ENCODE measurements at places on chromosomes 13 and 19.

DNA sequence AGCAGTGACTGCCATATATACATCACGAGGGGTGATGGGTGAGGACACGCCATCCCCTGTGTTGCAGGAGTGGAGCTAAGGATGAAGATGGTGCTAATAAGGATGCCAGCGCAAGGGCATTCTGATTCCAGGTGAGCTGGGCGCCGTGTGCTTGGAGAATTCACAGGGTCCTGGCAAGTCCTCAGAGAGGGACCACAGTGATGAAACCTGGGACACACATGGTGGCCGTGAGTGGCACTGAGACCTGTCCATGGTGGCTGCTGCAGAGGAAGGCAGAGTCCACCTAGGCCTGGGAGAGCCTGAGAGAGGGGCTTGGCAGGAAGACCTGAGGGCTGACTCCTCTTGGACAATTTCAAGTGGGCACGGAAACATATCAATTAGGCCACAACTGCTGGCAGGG lies 65.2 kb downstream of the RFX2 start:
- no peak for DNase-seq

DNA sequence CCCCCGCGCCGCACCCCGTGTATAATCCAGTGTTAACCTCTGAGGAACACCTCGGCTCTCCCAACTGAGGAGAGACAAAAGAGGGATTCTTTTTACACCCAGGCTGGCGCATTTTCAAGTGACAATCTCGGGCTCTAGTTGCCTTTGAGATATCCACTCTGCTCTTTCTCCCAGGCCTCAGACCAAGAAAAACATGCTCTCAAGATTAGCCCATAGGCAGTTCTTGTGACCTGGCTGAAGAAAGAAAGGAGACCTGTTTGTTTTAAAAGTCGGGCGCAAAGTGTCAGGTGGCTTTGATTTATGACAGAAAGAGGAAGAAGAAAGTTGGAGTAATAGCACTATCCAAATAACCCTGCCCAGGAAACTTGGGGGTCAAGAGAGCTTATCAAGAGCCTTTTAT lies 27.3 kb downstream of the SHISA2 start:
- DNase-seq: no peak

DNA sequence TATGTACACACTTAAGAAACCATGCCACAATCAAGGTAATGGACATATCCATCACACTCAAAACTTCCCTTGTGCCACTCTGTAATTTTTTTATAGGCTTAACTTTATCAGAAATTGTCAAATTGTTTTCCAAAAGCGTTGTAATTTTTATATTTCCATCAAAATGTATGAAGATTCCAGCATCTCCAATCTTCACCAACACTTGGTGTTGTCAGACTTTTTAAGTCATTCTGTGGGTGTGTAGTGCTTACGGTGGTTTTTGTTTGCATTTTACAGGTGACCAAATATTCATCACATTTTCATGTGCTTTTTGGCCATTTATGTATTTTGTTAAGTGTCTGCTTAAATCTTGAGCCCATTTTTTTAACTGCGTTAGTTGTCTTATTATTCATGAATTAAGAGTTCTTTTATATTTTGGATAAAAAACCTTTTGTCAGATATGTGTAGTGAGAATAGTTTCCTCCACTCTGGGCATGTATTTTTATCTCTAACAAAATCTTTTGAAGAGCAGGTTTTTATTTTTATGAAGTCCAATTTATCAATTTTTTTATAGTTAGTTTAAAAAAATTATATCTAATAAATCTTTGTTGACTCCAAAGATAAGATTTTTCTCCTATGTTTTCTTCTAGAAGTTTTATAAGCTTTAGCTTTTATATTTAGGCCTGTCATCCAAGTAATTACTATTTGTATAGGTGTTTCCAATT lies 4.6 kb upstream of the ZNF45 start:
- no peak for DNase-seq

DNA sequence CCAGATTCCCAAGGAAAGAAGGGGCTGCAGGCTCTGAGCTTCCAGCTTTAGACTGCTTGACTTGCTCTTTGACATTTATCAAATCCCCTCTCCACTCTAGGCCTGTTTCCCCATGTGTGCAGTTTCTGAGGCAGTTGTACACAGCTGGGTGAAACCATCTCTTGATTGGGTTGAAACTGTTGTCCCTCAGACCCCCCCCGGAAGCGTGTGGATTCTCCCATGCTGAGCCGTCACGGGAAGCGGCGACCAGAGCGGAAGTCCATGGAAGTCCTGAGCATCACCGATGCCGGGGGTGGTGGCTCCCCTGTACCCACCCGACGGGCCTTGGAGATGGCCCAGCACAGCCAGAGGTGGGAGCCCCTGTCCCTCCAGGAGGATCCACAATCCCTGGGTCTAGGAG lies 19.7 kb downstream of the BRSK1 start:
- no peak for DNase-seq

DNA sequence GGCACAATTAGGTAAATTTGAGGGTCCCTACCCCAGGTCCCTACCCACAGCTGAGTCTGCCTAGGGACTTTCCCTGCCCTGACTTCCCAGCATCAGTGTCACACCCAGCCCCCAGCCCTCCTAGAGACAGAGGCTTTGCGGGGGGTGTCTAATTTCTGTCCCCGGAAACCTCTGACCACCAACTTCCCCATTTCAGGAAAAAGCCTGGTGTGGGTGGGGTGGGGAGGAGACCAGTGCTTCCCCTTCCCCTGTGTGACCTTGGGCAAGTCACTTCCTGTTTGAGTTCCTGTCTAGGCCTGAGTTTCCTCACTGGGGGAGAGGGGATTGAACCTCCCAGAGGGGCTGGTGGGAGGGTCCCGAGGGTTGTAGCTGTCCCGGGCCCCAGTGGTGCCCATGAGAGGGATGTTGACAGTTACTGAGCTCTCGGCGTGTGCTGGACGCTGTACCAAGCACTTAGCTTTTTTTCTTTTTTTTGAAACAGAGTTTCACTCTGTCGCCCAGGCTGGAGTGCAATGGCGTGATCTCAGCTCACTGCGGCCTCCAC lies 7.9 kb downstream of the VASP start:
- DNase-seq: peak; percentile 81

Measured in left colon (tissue), 2 donors.